ENCODE measurements at places on chromosomes 1 and 21.

DNA sequence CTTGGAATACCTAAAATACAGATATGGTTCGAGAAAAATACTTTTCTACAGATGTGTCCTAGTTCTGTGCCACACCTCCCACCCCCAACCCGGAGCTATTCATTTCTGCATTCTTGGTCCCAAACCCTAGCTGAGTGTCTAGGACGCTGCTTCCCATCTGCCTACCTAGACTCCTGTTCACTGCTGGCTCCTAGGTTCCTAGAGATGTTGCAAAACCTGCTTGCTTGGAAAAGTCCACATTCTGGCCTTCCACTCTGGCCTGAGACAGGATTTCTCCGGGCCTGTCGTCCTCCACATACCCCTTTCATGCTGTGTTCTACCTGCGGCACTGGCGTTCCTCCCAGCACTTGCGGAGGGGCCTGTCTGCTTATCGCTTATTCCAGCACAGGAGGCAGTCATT, 165.8 kb upstream of the CTTNBP2NL start:
- DNase-seq: no peak

DNA sequence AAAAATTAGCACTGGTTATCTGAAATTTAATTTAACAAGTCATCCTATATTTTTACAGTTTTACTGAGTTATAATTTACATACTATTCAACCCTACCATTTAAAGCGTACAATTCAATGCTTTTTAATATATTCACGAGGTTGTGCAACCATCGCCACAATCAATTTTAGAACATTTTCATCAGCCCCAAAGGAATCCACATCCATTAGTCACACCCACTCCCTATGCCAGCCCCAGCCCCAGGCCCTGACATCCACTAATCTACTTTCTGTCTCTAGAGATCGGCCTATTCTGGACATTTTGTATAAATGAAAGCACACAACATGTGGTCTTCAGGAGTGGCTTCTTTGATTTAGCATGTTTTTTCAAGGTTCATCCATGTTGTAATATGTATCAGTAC, 134.7 kb downstream of the PSMG1 start:
- DNase-seq: no peak

GRCh38 chr1:177249231-177249630, 78.5 kb downstream of the BRINP2 start:
- DNase-seq: no peak

DNA sequence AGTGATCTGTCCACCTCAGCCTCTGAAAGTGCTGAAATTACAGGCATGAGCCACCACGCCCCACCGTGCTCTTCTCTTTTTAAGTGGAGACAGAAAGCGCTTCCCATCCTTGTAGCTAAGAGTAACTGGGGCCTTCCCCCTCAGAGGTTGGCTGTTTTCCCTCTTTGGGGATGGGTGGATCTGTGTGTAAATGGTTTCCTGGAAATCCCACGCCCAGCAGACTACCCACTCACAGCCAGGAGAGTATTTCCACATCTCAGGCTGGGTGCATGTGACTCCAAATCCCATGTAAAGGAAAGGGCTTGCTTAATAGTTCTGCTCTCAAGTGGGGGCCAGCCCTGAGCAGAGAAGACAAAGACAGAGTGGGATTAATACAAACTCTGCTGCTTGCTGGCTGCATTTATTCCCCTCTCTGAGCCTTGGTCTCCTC, 19.6 kb upstream of the TCEA3 start:
- DNase-seq: peak; percentile 97

DNA sequence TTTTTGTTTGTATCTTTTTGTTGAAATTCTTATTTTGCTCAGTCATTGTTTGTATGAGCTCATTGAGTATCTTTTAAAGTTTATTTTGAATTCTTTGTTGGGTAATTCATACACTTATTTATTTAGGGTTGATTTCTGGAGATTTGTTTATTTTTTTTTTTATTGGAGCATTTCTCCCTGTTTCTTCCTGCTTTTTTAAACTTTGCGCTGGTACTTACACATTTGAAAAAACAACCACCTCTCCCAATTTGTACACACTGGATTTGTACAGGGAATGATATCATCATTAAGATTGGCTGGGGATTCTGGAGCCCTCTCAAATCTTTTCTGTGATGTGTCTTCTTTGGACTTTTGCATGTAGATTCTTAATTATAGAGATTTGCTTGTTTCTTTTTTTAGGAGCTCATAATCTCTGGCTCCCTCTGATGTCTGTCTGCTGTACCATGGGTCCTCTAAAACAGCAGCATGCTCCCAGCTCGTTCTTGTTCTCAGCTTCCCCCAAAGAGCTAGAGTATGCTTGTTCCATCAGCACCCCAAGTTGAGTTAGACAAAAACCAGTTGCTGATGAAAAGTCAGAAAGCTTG, 310.7 kb downstream of the DUSP10 start:
- DNase-seq: no peak

DNA sequence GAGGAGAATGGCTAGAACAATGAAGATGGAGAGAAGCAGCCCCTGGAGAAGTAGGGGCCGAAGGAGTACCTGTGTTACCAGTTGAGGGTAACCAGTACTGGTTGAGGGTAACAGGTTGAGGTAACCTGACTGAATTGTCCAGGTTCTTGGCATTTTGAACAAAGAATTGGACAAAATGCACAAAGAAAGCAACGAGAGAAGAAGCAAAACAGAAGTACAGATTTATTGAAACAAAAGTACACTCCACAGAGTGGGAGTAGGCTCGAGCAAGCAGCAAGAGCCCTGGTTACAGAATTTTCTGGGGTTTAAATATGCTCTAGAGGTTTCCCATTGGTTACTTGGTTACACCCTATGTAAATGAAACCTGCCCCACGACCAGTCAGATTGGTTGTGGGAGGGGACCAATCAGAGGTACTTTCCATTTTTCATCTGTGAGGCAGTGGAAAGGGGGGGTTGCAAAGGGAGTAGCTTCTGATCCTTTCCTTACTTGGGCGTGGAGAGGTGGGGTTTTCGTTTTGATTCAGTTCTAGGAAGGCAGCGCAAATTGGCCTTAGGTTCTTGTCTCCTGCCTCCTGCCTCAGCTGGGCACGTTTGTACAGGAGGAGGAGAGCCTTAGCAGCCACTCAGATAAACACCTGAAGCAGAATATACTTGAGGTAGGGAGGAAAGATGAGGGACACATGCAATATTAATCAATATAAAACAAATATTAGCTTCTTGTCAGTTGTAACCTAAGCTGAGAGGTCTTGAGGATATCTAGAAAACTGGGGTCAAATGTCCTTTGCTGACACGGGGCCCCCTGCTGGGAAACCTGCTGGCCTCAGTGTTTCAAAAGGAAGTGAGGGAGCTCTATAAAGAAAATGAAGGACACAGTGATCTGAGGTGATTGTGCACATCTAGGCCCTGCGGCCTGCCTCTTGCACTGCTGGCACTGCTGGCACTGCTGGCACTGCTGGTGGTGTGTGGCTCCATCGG, 14.3 kb upstream of the LSM10 start:
- peak; percentile 45 for DNase-seq

Data from inflammatory macrophage (primary cell).